ENCODE measurements at places on chromosomes 6 and 20.

DNA sequence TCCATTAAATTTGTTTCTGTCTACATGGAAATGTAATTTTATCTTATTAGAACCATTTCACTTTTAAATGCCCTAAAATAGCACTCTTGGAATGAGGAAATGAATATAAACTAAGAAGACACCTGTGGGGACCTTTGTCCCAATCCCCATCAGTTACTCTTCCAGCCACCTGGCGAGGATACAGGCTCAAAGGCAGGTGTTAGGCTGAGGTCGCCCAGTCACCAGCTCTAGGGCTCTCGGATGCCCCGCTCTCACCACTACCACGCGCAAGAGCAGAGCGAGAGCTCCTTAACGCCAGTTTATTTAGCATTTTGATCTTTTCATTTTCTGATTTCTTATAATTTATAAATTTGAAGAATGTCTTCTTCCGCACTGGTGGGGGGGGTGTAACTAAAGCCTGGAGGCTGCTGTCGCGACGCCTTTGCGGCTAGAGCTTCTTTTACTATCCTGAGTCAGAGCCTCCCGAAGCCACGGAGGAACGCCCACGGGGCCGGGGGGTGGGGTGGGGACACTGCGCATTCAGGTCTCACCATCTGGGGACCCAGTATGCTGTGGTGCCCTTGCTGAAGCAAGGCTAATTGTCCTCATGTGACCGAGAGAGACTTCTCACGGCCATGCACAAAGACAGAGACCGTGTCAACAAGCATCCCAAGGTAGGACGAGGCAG is 38.7 kb upstream of the AFDN start:
- no peak for DNase-seq

DNA sequence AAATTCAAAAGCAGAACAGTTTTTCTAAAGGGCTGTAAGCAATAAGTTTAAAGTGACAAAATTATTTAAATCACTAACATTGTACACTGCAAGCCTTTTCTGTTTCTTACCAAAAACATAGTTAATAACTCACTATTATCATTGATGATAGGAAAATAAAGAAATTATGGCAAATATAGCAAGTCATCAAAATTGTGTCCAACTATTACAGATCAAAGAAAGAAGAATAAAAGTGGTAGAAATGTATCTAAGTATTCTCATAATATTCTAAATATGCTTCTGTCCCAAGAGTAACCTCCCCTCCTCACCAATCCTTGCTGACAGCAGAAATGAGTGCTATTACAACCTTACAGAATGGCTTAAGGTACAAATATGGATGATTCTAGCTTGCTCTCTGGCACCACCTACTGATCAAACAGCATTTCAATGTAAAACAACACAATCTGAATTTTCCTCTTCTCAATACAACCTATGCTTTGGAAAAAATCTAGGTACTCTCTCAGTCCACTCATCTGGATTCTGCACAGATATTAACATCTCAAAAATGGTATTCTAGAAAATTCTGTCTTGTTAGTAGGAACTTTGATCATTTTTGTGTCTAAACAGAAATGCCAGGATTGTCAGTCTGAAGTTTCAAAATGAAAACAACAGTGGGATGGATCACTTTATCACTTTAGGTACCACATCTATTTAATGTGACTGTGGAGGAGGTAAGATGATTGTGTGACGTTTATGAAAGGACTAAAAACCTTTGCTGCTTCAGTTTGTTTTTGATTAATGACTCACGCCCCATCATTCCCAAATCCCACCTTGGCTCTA is 40.9 kb downstream of the ZFP64 start:
- peak; percentile 58 for DNase-seq

GRCh38 chr6:119348748-119349360 is 707 bp downstream of the MAN1A1 start:
- no peak for DNase-seq

DNA sequence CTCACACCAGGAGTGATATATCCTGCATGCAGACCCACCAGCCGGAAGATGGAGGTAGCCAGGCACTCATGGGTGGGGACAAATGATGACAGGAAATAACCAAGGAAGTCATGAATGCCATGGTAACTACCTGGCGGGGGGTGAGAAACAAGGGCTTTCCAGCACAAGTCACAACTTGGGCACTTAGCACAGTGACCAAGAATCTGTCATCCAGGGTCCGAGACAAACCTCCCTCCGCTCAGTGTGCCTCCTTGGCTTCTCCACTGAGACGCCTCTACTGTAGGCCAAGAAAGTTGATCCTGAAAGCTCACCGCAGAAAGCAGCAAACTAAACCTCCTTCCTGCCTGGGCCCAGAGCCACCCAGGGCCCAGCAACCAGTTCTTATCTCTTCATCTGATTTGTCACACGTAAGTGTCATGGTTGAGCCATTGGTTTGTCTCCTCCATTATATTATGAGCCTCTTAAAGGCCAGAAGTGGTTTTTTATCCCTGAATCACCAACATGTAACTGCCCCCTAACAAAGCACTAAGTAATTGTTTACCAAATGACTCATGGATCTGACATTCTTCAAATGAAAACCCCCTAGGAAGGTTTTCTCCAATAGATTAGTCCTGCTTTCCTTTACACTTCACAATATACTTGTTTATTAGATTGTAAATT is 84.3 kb upstream of the TAB2 start:
- DNase-seq = peak; percentile 63

DNA sequence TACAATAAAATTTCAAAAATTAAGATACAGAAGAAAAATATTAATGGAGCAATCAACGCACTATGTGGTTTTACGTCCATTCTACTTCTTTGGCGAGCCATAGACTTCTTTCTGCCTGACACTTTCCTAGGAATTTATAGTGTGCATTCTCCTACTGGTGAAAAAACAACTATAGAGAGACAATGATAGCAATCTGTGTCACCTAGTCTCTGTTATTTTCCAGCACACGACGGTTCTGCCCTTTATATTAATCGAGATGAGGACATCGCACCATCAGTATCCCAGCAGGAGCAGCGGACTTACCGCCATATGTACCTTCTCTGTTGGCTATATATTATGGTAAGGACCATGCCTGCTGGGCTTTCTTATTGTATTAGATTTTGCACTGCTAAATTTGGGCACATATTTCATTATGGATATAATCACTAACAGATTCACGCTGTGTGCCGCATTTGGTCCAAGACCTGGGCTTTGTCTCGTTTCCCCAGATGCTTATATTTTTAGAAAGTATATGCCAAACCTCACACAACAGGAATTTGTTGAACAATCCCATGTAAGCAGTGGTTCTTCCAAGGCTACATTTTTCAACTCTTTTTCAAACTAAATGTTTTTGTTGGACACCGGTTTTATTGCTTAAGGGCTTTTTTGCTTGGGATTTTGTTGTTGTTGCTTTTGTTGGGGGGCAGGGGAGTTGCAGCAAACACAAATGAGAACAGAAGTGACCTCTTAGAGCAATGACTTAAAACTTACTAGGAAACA is 166.4 kb downstream of the ADAT2 start:
- no peak for DNase-seq

DNA sequence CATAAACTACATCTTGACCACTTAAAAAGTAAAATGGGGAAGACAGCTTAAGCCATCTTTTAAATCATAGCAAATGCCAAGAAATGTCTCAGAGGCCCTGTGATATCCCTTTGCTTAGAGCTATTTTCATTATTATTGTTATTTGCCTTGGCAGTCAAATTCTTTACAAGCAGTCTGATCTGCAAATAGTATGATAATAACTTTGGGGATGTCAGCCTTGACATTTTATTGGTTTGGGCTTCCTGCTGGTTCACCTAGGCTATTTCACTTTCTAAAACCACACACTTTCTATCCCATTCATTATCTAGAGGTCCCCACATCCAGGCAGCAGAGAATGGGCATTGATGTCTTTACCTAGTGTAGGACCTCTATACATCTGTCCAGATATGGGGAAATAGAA is 125.1 kb downstream of the PDE7B start:
- DNase-seq = no peak

- DNase-seq = no peak
These were observed 1.2 kb downstream of the NKX2-2 start for GRCh38 chr20:21512634-21513180.

DNA sequence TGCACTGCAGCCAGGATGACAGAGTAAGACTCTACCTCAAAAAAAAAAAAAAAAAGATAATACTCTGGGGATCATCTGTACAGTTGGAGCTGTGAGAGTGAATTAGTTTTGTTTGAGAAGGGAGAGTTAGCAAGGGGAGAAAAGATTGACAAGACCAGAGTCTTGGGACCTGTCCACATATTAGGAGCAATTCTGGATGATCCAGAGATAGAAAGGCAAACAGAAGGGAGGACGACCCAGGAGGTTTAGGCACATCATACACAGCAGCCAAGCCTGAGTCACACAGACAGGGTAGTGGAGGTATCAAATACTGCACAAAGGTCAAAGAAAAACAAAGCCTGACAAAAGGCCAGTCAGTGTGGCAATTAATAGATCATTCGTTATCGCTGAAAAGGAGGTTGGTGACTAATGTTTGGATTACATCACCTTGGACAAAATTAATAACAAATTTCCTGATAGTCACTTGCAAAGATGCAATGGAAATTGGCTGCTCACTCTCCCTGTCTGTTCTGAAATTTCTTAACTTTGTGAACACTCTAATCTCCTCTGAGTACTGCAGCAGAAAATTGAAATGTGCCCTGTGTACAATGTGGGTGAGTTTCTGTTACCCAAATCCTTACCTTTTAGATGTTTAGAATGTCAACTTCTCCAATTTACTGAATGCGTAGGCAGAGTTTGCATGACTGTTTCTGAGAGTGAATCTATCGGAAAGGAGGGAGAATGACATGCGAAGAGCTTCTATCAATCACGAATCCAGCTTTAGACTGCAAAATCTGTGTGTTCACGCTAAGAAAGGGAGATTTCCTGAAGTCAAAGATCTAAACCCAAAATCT is 105.4 kb downstream of the TSHZ2 start:
- DNase-seq = peak; percentile 94

GRCh38 chr6:117677553-117678141 is 2.4 kb downstream of the NUS1 start:
- no peak for DNase-seq

GRCh38 chr20:44745598-44746366 is at the start of gene KCNK15:
TSS of gene KCNK15 (plus strand) at chr20:44745865. CDS start at chr20:44745911, 46 bp downstream.
- DNase-seq = no peak

- DNase-seq = no peak
These were observed 291.9 kb downstream of the PLCB1 start for GRCh38 chr20:8424010-8424409.
